Activated CD4-positive, alpha-beta T cell treated with anti-CD3 and anti-CD28 coated beads, Interleukin-10, Interleukin-2, amounts not matched to agents 100 ng/mL and 50 ng/mL, durations not matched to agents 16 hours and 8 hours (primary cell): ENCODE measurements at places on chromosomes 6 and 20.
A peak's percentile ranks its signal among the peaks of the same experiment; 100 is the strongest.

DNA sequence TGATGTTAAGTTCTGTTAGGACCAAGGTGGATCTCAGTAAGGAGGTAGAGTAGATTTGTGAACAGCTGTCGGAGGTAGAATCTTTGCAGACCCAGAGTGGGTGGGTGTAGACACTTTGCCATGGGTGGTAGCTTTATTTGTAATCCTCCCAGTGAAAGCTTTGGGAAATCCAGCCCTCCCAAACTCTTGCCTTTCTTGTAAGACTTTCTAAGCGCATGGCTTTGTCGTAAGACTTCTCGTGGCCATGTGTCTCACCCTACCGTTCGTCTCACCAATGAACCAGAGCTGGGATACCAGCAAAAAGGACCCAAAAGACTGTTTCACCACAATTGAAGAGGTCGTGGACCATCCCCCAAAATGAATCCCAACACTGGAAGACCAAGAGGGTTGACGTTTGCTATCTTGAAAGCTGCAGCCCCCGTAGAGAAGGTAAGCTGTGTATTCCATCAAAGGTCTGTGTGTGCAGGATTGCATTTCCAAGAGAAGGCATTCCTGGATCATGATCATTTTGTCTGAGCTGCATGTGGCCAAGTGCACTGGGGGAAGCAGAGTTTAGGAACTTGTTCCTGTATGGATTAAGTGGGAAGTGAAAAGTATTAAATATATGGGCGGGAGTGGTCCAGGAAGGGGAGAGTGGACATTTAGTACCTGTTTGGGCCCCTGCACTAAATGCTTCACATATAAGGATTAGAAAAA is 5.8 kb upstream of the TMEM14A start:
- DNase-seq = no peak

DNA sequence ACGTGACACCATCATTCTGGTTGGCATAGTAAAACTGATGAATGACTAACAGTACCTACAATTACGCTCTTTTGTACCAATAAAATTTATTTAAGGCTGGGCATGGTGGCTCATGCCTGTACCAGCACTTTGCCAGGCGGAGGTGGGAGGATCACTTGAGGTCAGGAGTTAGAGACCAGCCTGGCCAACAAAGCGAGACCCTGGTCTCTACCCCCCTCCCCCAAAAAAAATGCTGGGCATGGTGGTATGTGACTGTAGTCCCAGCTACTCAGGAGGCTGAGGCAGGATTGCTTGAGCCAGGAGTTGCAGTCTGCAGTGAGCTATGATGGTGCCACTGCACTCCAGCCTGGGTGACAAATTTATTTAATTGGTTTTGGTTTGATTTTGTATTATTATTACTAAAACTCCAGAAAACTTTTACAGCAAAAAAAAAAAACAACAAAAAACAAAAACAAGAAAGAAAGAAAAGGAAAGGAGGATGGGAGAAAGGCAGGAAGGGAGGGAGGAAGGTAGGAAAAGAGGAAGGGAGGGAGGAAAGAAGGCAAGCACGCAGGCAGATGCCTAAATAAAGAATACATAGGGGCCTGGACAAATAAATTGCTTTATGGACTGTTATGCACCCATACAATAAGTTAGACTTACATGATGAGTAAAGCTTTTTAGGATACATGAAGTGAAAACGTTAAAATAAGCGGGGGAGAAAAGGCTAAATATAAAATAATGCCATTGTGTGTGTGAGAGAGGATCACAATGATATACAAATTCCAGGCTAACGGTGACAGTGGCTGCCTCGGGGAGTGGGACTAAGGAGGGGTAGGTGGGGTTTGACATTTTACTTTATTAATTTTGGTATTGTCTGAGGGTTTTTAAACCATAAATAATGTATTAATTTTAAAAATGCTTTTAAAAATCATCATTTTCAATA is 682 bp upstream of the ZSCAN9 start:
- no peak for DNase-seq

DNA sequence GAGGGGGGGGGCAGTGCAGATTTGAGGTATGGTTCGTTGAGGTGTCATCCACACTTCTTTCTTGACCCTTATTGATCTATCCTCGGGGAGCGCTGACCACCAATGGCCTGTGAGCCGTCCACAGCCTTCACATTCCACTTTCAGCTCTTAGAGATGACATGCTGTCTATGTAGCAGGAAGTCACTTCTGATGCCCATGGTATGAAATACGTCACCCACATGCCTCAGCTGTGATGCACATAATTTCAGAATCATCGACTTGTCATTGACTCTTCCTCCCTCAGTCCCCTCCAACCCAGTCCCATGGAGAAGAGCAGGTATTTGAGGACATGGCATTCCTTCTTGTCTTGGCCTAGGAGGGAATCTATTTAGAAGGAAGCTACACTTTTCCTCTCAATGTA is 4.7 kb upstream of the ADGRF5 start:
- DNase-seq = no peak

DNA sequence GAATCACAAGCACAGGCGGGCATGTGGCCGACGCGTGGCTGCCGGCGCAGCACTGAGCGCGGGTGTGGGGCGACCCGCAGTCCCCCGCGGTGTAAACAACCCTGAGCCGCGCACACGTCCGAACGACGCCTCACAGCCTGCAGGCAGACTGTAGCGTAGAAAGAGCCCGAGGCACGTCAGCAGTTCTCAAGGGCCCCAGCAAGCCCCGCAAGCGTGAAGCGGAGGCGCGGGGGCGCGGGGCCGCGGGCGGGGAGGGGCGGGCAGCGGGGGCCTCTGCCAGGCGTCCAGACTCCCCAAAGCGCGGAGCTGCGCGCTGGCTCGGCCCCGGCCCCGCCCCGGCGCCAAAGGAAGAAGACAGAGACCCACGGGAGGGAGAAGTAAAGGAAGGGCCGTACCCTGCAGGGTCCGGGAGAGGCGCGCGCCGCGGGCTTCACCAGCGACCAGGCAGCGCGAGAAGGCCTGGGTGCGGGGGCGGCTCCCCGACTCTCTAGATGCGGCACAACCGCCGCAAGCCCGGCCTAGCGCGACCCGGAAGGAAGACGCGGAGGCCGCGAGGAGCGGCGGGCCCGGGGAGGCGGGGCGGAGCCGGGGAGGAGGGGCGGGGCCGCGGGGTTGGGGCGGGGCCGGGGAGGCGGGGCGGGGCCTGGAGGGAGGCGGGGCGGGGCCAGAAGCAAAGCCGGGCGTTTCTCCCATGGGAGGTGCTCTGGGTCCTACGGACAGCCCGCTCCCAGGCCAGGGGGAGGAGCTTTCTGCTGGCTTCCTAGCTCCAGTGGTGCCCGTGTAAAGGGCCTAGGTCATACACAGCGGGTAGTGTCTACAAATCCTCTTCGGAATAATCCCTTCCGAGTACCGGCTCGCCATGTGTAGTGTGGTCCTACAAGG is at the start of gene FBXL4:
FBXL4 (minus strand) TSS at position 536 of the 882 bp plus-strand sequence. CDS start 20,958 bp downstream, outside the sequence.
- peak; percentile 86 for DNase-seq

DNA sequence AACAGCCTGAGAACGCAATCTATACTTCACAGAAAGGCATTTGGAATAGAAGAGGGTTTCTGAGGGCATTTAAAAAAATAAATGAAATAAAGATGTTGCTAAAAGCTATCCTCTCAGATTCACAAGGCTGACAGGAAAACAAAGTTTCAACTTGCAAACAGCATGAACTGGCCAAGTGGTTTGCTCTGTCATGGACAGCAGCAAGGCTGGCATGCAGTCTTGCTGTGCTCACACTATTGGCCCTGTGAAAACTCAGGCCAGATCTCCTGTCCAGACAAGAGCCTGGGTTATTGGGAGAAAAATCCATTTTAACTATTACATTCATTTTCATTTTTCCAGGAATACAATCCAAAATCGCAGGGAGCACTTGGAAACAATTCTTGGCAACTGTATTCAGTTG is 506.2 kb upstream of the SLC35B3 start:
- DNase-seq = no peak

DNA sequence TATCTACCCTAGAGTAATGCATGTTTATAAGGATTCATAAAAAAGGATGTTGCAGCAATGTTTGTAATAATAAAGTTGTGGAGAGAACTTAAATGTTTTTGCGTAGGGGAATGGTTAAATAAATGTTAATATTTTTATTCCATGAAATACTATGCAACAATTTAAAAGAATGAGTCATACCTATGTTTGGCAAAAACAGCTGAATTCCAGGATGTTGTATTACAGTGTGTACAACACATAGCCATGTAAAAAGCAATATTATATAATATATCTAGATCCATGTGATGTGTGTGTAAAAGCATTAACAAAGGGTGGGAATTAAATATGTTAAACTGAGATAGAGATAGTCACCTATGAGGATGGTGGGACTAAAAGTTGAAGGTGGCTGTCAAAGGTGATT is 21.1 kb upstream of the PKIB start:
- no peak for DNase-seq

DNA sequence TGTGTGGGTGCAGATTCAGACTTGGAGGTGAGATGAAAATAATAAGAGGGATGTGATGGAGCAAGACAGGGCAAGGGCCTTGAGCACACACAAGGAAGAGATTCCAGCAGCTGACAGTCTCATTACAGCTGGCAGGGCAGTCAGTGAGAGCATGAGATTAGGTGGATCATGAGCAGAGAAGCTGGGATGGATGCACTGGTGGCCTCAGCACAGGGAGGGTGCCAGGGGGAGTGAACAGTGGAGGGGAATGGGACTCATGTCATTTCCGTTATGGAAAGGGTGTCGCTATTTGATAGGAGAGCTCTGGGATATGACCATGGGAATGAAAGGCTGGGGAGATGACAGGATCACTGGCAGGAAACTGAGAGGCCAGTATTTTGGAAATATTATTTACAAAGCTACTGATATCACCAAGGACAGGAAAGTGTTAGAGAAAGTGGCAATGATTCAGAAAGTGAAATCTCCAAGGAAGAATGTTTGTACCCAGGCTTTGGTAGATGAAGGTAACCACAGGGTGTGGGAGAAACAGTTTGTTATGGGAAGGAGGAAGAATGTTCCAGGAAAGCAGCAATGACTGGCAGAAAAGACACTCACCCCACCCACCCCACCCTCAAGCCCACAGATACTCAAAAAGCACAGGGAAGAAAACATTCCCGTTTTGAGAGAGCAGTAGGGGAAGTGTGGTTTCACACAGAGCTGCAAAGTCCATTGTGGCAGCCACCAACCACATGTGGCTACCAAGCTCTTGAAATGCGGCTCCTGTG is 214.7 kb upstream of the PROKR2 start:
- DNase-seq = peak; percentile 43

DNA sequence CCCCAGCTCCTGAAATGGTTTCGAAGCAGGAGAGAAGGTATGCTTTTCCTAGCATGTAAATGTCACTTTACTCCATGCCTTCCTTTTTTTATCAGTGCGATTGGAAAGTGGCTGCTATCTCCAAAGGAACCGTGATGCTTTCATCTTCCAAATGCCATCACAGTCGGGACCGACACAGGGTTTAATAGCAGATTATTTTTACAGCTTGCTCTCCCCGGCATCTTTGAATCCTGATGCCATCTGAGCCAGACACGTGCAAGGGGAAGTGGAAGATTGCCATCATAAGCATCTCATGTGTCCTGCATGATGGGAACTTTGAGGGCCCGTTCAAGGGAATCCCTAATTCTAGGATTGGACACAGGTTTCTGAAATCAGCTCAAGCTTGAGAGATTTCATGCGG is 253.4 kb upstream of the KCNG1 start:
- no peak for DNase-seq

DNA sequence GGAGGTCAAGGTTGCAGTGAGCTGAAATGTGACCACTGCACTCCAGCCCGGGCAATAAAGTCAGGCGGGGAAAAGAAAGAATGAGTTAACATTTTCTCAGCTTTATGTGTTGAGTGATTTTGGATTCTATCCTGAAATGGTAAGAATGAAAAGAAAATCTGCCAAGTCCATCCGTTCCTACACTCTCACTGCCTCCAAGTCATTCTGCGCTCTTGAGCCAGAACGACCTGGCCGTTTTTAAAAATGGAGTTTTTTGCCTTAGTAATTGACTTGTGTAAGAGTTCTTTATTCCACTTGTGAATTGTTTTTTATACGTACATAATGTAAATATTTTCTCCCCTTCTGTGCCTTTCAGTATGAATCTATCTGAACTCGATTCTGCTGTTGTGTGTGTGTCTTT is 28.7 kb downstream of the DNAJC5 start:
- no peak for DNase-seq

DNA sequence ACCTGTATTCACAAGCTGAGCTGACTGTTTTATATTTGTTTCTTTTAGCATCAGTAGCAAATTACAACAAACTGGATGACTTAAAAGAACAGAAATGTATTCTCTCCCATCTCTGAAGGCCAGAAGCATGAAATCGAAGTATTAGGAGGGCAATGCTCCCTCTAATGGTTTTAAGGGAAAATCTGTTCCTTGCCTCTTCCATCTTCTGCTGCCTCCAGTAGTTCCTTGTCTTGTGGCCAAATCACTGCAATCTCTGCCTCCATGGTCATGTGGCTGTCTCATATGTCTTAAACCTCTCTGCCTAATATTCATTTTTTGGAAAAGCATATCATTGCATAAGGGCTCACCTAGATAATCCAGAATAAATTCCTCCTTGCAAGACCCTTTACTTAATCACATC is 25.2 kb upstream of the ASCC3 start:
- DNase-seq = no peak

DNA sequence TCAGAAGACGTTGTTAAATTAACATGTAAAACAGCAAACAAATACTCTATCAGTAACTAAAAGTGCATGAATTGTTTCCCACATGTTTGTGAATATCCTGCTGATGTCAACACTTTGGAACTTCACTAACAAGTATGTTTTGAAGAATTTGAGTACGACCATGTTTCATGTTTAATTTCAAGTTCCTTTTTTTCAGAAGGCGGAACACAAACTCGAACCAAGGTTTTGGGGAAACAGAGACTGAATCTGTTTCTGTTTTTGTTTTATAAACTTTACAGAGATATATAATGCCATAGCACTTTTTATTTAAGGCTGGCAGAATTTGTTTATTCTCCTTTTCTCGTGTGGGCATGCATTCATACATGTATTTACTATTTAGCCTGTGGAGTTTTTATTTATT is 509.3 kb upstream of the CITED2 start:
- no peak for DNase-seq

DNA sequence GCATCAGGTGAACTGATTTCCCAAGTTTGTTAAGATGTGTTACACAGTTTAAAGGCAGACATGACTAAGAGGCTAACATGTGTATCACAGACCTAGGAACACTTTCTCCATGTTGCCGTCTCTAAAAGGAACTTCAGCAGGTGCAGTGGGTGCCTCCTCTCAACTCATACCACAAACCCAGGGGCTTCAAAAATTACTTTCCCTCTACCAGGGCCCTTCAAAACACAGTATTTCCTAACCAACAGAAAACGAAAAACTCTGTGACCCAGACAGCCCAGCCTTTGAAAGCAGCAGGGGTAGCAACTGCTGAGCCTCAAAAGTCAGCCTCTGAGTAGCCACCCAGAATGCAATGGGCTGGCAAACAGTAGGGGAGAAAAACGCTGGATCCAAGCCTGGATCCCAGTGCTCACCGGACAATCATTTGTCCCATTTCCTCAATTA is 28.5 kb downstream of the B4GALT5 start:
- peak; percentile 45 for DNase-seq

DNA sequence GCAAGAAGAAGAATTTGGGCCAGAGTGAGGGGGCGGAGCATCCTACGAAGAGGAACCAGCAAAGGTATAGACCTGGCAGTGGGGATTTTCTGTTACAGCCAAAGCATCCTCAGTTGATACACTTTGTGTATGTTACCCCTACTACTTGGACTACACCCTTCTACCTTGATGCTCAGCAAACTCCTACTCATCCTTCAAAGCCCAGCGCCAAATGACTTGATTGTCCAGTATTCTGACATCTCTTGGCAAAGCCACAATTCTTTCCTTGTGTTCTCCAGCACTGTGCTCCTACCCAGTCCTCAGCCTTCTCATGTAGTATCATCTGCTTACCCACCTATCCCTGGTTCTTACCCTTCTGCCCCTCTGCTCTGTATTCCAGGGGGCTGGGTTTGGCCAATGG is 21.7 kb upstream of the CTNNBL1 start:
- no peak for DNase-seq
